SHP77 treated with DMSO at 0.1 percent for 48 hours (cell line): ENCODE measurements at places on chromosomes 12 and 14.

DNA sequence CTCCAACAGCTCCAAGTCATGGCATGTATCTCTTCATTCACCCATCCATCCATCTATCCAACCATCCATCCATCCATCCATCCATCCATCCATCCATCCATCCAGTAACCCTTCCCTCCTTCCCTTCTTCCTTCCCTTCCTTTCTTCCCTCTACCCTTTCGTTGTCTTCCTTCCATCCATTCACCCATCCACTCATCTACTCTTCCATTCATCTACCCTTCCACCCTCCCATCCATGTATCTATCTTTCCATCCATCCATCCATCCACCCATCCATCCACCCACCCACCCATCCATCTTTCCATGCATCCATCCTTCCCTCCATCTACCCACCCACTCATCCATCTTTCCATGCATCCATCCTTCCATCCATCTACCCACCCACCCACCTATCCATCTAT, 53.2 kb upstream of the FBXO21 start:
- DNase-seq: no peak

DNA sequence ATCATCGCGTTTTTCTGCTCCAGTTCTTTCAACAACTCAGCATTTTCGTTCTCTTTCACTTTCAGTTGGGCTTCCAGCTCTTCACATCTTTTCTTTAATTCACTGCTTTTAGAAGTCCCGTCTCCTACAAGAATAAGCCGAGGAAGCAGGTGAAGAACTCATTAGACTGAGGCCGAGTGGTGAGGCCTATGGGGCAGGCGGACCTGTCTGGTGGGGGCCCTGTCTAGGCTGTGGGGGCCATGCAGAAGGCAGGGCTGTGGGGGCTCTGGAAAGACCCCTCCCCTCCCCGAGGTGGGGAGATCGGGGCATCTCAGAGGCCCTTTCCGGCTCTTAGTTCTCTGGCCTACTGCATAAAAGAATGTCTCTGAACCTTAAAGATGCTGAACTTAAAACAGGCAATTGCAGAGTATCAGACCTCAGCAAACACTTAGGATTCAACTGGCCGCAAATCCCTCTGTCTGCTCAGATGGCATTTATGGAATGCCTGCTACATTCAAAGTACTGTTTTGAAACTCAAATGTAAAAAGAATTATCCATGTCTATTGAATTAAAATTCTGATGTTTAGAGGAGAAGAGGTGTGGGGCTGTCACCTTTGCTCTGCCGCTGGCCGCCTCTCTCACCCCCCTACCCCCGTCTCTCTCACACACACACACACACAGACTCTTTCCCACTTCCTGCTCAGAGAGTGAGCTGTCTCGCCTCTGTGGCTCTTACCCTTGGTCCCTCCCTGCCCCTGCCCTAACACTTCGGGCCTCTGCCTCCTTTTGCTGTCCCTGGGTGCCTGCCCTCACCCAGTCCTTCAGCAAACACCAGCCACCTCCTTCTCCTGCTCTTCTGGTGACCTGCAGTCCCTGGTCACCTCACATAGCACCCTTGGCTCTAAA, 34.7 kb downstream of the CCDC92 start:
- DNase-seq: no peak

DNA sequence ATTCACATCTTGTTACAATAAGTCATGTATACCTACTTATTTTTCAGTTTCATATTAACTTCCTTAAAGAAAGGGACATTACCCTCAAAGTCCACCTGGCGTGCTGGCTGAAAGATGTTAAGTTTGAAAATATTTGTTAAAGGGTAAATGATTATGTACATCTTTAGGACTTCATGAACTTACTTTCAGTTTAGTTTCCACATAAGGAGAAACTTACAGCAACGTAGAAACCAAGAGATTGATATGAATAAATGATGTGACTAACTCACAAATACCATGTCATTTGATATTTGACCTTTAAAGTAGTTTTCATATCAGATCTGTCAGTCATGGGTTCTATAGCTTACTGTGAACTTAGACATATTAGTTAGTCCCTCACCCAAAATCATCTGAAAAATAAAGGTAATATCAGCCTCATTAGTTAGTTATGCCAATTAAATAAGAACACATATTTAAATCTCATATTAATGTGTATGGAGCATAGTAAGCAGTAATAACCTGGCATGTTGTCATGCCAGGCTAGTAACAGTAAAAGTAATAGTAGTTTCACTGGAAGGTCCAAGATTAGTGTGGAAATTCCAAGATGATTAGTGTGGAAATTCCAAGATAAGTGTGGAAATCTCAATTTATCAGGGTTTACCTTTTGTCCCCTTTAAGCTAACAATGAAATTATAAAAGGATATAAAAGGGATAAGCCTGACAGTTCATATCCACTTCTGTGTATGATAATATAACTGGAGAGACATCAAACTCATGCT, 1.9 kb upstream of the CLEC2D start:
- no peak for DNase-seq

DNA sequence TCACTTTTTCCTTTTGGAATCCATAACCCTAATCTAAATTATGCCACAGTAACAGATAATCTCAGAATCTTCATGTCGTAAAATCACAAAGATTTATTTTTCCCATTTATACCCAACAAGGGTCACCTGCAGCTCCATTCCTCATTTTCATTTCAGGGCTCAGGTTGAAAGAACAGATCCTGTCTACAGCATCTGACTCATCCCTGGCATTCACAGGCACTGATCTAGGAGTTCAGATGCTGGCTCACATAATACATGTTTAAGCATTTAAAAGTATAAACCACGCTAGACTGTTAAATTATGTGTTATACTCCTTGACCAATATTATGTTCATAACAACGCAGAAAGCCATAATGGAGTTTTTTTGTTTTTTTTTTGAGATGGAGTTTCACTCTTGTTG, 58.3 kb downstream of the STON2 start:
- no peak for DNase-seq

- no peak for DNase-seq
Measured at GRCh38 chr12:113512568-113512967, 40.9 kb upstream of the LHX5 start.

DNA sequence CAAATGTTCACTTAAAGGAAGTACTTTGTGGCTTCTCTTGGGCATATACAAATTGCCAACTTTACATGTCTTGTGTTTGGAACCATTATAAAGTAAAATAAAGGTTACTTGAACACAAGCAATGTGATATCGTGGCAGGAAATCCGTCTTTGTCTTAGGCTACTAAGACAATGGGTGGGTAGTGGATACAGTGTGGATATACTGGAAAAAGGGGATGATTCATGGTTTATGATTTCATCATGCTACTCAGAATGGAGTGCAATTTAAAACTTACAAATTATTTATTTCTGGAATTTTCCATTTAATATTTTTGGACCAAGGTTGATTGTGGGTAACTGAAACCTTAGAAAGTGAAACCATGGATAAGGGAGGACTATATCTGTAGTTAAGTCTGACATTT, 48.4 kb downstream of the MYRFL start:
- no peak for DNase-seq

DNA sequence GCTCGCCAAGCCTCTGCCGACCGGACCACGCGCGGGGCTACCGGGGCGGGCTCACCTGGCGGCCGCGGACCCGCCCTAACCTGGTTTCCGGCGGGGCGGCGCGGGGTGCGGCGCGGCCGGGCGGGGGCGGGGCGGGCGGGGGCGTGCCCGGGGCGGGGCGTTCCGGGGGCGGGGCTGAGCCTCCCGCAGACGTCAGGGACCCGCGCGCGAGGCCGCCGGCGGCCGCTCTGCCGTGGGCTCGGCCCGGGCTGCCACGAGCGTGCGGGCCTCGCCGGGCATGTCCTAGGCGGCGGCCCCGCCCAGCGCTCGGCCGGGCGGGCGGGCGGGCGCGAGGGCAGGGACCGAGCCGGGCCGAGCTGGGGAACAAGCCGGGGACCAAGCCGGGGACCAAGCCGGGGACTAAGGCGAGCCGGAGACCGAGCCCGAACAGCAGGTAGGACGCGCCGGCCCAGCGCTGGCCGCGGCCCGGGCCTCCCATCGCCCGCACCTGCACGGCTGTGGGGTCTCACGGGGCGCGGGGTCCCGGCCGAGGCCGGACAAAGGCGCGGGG, at the start of gene CEP170B:
Gene CEP170B (plus strand): TSS at position 188 of the 550 bp plus-strand sequence. CDS start 3,183 bp downstream, outside the sequence.
- DNase-seq: no peak

GRCh38 chr14:26217778-26218177, 380.1 kb downstream of the NOVA1 start:
- no peak for DNase-seq

DNA sequence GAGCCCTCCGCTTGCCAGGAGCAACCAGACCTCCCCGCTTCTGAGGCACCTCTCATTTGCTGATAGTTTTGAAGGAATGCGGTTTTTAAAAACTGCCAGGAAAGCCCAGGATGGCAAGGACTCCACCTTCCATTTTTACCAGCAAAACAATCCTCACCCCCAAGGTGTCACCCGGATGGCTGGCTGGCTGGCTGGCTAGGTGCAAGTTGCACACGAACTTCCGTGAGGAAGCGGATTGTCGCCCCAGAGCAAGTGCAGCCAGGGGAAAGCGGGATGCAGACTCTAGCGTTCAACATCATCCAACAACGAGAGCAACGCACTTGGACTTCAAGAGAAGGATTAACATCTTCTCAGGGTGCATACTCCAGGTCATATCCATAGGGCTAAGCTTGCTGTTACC, 125.4 kb downstream of the RIMBP2 start:
- DNase-seq: no peak

GRCh38 chr14:23865502-23865901, 88.1 kb upstream of the DHRS4 start:
- peak; percentile 31 for DNase-seq

GRCh38 chr12:53791735-53792326, 40.1 kb upstream of the CISTR start:
- no peak for DNase-seq

DNA sequence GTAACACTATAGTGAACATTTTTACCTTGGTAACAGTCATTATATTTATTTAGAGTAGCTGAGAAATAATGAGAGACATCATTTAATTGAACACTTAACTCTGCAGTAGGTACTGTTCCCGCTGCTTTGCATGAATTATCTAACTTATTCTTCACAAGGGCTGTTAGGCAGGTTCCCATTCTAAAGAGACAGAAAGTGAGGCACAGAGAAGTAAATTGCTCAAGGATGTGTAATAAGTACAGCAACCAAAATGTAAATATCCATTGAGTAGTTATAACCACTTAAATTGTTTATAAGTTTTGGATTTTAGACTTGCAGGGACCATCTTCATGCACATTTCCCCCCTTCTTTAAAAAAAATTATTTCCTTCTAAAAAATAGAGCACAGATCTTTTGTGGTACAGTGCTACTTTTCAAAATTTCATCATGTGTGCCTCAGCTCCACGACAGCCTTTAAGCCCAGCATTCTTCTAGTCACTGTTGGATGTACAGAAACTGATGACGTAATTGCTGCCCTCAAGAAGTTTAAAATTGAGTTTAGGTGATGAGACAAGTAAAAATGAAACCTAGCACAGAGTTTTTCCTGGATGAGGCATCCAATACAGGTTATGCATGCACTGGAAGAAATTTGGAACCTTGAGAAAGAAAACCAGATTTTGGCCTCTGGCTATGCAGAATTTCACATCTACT, 6.0 kb upstream of the MANSC4 start:
- DNase-seq: no peak

DNA sequence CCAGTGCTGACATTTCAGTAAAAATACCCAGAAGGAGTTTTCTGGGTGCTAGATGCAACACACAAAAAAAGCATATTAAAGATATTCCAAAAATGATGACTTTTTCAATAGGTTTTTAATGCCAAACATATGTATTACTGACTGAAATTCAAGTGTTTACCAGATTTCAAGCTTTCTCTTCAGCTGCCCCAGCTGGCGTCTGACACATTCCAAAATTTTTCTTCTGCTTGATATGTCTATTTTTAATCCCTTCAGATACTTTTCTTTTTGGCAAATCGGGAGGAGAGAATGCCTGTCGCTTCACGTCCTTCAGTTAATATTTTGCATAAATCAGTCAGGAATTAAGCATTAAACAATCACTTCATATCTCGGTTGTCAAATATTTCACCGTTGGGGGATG, 7.1 kb upstream of the CCDC60 start:
- no peak for DNase-seq

GRCh38 chr14:71695611-71696350, 236.4 kb upstream of the RGS6 start:
- no peak for DNase-seq

DNA sequence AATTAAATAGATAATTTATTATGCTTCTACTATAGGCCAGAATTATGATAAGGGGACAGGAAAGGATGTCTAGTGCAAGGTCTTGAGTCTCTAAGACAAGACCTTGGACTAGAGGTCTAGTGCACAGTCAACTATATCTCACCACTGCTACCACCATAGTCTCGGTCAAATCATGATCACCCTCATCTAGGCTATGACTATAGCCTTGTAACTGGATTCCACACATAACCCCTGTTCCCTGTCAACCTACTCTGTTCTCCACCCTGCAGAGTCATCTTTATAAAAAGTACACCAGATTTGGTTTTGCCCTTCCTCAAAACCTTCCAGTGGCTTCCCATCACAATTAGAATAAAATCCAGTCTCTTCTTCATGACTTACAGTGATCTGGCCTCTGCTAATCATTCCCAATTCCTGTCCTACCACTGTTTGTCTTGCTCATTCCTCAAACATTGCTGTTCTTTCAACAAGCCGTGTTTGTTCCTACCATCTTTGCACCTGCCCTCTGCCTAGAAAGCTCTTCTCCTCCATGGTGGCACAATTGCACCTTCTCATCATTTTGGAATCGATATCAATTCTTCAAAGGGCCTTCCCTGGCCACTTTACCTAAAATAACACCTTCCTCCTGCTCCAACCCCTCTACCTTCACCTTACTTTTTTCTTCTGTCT, 169.4 kb downstream of the FOXN3 start:
- DNase-seq: peak; percentile 71

DNA sequence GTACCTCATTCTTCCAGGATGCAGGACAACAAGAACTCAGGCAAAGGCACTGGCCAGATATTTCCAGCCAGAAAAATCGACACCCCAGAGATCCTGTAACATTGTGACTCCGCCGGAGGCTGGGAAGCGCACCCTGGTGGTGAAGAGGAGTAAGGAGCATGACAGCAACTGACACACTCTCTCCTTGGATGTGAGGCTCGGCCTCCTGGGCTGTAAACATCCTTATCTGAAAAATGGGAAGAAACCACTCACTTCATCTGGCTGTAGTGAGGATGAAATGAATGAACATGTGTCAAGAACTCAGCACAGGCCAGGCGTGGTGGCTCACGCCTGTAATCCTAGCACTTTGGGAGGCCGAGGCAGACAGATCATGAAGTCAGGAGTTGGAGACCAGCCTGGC, 27.5 kb downstream of the TCHP start:
- DNase-seq: peak; percentile 15
